ENCODE measurements at places on chromosomes 1 and 21. TPM values are rescaled to one million over a fixed set of nuclear protein-coding genes. Genes with fewer than 3 reads are reported as not detected.

DNA sequence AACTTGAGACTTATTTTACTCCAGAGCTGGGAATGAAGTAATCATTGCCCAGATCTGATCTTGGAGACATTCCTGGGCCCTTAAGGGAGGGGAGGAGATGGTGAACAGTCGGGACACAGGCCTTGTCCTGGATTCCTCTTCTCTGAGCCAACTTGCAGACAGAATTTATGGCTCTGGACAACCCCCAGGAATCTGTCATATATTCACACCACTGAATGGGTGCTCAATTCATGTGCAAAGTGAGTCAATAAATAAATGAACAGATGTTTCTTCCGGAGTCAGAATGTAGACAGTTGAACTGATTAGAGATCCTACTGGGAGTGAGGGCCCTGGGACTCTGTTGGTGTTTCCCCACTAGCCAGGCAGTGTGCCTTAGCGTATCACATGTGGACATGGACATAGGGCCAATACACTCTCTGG lies 2.6 kb downstream of the TUFT1 start:
- peak overlapping the region; percentile 37 for H3K27ac ChIP-seq
- DNase-seq = no peak
- no peak overlapping the region for H3K4me3 ChIP-seq
- H3K4me1 ChIP-seq = peaks cover 22% of the 10 kb centered on the region
- no peaks in the 10 kb centered on the region for H3K27me3 ChIP-seq

Gene OR2AK2
- not detected for polyA plus RNA-seq

DNA sequence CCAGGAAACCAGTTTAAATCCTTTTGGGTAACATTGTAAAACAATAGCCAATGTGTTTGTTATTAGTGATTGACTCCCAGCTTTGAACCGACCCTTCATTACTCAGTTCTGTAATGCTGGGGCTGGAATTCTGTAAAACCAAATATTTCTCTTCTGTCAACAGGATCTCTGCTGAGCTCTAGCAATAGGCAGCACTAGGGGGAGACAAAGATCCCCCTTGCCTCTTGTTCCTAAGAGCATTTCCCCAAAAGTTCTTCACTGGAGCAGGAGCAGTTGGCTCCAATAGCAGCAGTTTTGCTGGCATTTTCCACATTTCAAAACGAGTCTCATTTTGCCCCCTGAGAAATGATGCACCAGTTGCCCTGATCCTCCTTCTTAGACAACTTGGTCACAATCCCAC lies 1671.1 kb downstream of the MRPL39 start:
- no peak overlapping the region for H3K27ac ChIP-seq
- DNase-seq = no peak
- H3K27me3 ChIP-seq = no peaks in the 10 kb centered on the region
- no peaks in the 10 kb centered on the region for H3K4me1 ChIP-seq

- H3K4me1 ChIP-seq = peaks cover 26% of the 10 kb centered on the region
- no peaks in the 10 kb centered on the region for H3K36me3 ChIP-seq
- H3K4me3 ChIP-seq = no peak overlapping the region
- no peaks in the 10 kb centered on the region for H3K27me3 ChIP-seq
These were observed 505.2 kb downstream of the PLPP3 start for GRCh38 chr1:56074007-56074651.

Gene DSCAM
- not detected for polyA plus RNA-seq

DNA sequence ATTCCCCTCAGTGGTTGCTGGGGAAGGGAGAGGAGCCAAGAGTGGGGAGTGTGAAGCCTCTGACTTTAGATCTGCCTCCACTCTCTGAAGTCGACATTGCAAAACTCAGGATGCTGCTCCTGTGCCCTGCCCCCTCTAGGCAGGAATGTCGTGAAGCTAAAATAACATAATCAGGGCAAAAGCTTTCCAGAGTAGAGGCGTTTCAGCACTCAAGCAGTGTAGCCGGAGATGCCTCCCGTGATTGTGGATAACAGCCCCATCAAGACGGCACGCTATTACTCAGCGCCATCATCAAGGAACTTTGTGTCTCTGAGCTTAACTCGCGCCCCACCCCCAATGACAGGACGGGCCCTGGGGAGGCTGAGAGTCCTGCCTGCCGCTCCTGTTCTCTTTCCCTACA lies 60.0 kb downstream of the FBXO2 start:
- H3K4me1 ChIP-seq = no peaks in the 10 kb centered on the region
- peaks cover 6% of the 10 kb centered on the region for H3K27me3 ChIP-seq
- H3K4me3 ChIP-seq = no peak overlapping the region
- no peak for DNase-seq
- no peak overlapping the region for H3K27ac ChIP-seq
- H3K36me3 ChIP-seq = no peaks in the 10 kb centered on the region

Gene PPIAL4G
- not detected for polyA plus RNA-seq

DNA sequence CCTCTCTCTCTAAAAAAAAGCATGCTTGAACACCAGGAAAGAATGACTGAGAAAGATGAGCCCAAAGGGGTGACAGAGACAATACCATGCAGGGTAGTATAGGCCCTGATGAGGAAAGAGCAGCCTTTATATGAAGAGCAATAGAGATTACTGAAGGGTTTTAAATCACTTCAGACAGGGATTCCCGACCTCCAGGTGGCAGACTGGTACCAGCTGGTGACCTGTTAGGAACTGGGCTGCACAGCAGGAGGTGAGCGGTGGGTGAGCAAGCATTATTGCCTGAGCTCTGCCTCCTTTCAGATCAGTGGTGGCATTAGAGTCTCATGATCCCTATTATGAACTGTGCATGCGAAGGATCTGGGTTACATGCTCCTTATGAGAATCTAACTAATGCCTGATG lies 30.8 kb upstream of the GTF2B start:
- no peak overlapping the region for H3K4me3 ChIP-seq
- no peaks in the 10 kb centered on the region for H3K4me1 ChIP-seq
- peaks cover 21% of the 10 kb centered on the region for H3K36me3 ChIP-seq
- no peak for DNase-seq

Gene GJA5
- polyA plus RNA-seq = 3.0 TPM

GRCh38 chr1:230744382-230744781 lies 2.8 kb upstream of the CAPN9 start:
- no peak overlapping the region for H3K27ac ChIP-seq
- no peaks in the 10 kb centered on the region for H3K4me1 ChIP-seq
- H3K4me3 ChIP-seq = no peak overlapping the region
- no peak for DNase-seq
- no peaks in the 10 kb centered on the region for H3K27me3 ChIP-seq
- H3K36me3 ChIP-seq = no peaks in the 10 kb centered on the region

GRCh38 chr21:44846485-44847260 lies 26.8 kb downstream of the PTTG1IP start:
- H3K4me3 ChIP-seq = peak overlapping the region; percentile 50
- H3K36me3 ChIP-seq = peaks cover 31% of the 10 kb centered on the region
- H3K4me1 ChIP-seq = peaks cover 10% of the 10 kb centered on the region
- no peaks in the 10 kb centered on the region for H3K27me3 ChIP-seq
- DNase-seq = peak; percentile 59

- H3K36me3 ChIP-seq = peaks cover 12% of the 10 kb centered on the region
- no peak overlapping the region for H3K4me3 ChIP-seq
- no peaks in the 10 kb centered on the region for H3K27me3 ChIP-seq
- no peak overlapping the region for H3K27ac ChIP-seq
- H3K4me1 ChIP-seq = peaks cover 19% of the 10 kb centered on the region
These were observed 1.5 kb downstream of the ZNF684 start for GRCh38 chr1:40532844-40533424.

DNA sequence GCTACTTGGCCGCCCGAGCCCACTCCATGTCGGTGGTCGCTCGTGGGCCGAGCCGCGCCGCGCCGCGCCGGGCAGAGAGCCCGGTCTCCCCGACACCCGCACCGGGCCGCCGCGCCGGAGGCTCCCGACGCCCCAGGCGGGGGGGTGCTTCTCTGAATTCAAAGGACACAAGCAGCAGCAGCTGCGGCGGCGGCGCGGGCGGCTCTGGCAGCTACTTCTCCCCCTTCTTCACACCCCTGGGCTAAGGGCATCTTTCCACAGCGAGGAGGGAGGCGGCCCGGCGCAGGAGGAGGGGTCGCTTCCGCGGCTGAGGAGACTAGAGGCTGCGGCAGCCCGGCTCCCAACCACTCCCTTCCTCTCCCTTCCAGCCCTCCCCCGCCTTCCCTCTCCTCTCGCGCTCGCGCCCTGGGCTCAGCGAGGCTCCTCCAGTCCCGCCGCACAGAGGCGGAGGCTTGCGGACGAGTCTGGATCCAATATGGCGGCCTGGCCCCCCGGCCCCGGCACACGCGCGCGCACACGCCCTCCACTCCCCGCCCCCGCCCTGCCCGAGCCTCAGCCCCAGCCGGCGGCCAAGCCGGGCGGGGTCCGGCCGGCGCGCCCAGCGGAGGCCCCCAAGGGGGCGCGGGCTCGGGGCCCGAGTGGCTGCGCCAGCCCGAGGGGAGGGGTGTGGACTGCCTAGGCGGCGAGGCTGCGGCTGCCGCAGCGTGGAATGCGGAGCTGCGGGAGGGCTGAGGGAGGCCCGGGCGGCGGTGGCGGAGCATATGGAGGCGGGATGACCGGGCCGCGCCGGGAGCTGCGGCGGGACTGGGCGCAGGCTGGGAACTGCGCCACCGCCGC lies at the start of gene CDC42BPA:
CDC42BPA (minus strand) TSS at position 477 of the 837 bp plus-strand sequence. CDS start 1,310 bp downstream, outside the sequence.
- peak; percentile 86 for DNase-seq
- H3K4me1 ChIP-seq = peaks cover 9% of the 10 kb centered on the region
- no peaks in the 10 kb centered on the region for H3K27me3 ChIP-seq
- H3K36me3 ChIP-seq = no peaks in the 10 kb centered on the region
- peak within 1 kb of the TSS; percentile 81 for H3K4me3 ChIP-seq
- peak within 1 kb of the TSS; percentile 95 for H3K27ac ChIP-seq

- H3K36me3 ChIP-seq = no peaks in the 10 kb centered on the region
- H3K27ac ChIP-seq = no peak overlapping the region
- H3K4me1 ChIP-seq = no peaks in the 10 kb centered on the region
- DNase-seq = no peak
These were observed 14.0 kb upstream of the TIPRL start for GRCh38 chr1:168164771-168165170.

DNA sequence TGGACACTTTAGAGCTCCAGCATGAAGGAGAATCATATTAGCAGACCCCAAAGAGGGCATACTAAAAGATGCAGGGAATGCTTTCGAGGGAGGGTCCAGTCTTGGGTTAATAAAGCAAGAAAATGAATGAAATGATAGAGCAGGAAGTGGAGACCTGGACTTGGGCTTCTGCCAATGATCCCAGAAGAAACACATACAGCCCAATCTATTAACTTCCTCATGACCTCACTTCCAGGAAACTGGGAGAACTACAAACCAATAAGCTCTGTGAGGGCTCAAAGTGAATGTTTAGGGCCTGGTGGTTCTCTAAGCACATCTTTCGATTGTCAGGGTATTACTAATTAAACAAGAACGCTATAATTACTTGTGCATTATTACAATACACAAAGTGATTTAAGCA lies 53.6 kb upstream of the SSX2IP start:
- H3K4me3 ChIP-seq = no peak overlapping the region
- no peaks in the 10 kb centered on the region for H3K27me3 ChIP-seq
- H3K36me3 ChIP-seq = no peaks in the 10 kb centered on the region
- no peaks in the 10 kb centered on the region for H3K4me1 ChIP-seq
- no peak overlapping the region for H3K27ac ChIP-seq

DNA sequence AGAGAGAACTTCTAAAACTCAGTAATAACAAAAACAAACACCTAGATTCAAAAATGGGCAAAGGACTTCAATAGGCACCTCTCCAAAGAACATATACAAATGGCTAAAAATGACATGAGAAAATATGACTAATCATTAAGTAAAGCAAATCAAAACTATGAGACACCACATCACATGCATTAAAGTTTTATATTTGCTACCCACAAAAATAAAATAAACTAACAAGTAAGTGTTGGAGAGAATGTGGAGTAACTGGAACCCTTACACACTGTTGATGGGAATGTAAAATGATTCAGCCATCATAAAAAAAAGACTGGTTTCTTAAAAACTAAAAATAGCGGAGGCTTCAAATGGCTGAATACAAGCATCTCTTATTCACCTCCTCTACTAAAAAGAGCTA lies 262.1 kb upstream of the PKN2 start:
- H3K4me1 ChIP-seq = no peaks in the 10 kb centered on the region
- no peak overlapping the region for H3K4me3 ChIP-seq
- no peaks in the 10 kb centered on the region for H3K36me3 ChIP-seq
- H3K27me3 ChIP-seq = no peaks in the 10 kb centered on the region
- no peak for DNase-seq

DNA sequence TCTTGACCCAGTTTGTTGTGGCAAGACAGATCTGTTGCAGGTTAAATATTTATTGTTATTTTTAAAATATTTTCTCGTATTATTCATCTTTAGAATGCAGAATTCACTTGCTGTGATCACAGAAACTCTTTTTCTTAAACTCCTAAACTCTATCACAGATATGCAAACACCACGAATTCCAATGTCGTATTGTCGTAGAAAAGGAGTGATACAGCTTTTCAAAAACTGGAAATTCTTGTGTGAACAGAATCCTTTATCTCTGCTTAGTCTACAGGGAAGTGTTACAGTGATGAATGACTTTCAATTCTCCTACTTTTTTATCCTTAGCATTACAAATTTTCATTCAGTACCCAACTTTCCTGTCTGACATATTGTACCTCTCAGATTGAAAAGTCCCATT lies 1329.5 kb upstream of the B3GALT2 start:
- no peak overlapping the region for H3K4me3 ChIP-seq
- H3K4me1 ChIP-seq = no peaks in the 10 kb centered on the region
- H3K27me3 ChIP-seq = no peaks in the 10 kb centered on the region
- no peaks in the 10 kb centered on the region for H3K36me3 ChIP-seq
- no peak overlapping the region for H3K27ac ChIP-seq
